ENCODE measurements at places on chromosomes 4 and X.

DNA sequence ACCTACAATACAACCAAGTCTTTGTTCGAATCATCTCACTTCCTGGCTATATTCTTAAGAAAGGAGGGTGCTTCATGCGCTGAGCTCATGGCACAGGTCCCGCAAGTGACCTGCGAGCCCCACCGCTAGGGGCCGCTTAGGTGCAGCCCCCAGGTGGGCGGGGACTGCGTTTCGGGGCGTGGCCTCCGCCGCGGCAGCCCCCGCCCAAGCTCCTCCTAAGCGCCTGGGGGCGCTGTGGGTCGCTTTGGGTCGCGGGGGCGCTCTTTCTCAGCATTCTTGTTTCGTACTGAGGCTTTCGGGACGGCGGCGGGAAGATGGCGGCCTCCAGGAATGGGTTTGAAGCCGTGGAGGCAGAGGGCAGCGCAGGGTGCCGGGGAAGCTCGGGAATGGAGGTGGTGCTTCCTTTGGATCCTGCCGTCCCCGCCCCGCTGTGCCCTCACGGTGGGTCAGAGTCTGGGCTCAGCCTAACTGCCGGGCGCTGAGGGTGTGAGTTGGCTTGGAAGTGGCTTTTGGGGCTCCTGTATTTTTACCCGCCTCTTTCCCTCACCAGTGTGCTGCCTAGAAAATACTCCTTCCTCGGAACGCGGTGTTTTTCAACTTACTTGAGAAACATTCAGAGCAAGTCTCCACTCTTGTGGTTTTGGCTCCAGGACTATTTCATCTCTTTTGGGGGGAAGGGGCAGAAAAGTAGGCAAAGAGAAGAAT lies at the start of gene ZCCHC4:
ZCCHC4 (plus strand) TSS at position 279 of the 705 bp plus-strand sequence; CDS start at position 315, 36 bp downstream.
- peak; percentile 91 for DNase-seq

DNA sequence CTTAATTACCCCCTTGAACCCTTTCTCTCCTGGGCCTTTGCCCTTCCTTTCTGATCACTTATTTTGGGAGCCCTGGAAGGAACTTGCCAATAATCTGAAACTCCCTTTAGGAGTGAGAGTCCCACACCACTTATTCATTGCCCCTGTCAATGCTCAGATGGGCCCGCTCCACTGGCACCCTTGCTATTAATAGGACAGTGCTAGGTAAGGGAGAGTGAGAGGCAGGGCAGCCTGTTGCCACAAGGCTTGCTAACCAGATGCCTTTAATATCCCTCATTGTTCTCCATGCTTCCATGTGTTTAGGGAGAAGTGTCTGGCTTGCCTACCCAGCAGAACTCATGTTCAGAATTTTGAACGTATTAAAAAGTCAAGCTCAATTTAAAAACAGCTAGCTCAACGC lies 1.7 kb upstream of the NHS start:
- DNase-seq = peak; percentile 15

GRCh38 chrX:41541386-41541785 lies 94.2 kb downstream of the NYX start:
- no peak for DNase-seq

DNA sequence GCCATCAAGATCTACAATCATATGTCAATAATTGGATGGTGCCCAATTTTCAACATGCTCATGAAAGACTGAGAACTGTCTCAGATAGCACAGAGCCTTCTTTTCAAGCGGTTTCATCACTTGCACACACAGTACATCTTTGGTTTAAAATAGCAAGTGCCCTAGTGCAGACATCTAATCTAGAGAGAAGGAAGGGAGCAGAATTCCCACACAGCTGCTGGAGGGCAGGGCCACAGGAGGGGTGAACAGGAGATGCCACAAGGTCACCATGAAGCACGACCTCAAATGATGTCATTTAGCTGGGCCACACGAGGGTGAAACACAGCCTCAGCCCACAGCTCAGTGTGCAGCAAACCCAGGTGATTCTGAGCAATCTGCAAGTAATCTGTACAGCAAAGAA lies 24.3 kb downstream of the LEF1 start:
- DNase-seq = no peak

- no peak for DNase-seq
These were observed 16.9 kb downstream of the CYBB start for GRCh38 chrX:37796805-37797204.

GRCh38 chrX:122565952-122566351 lies 618.1 kb upstream of the GRIA3 start:
- no peak for DNase-seq

DNA sequence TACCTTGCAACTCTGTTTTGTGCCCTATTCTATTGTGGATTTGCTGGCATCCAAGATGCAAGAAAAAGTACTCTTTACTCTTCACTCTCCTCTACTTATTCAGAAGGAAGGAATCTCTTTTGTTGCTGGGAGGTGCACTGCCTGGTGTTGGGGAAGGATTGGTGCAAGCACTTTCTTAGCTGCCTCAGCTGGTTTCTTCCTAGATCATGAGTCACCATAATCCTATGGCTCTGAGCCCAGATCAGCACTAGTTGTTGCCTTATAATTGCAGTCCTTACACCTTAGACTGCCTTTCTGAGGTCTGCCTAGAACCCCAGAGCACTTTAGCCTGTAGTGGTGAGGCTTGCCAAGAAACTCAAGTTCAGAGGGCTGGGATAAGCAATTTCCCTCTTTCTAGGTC lies 37.0 kb upstream of the CT83 start:
- DNase-seq = no peak

DNA sequence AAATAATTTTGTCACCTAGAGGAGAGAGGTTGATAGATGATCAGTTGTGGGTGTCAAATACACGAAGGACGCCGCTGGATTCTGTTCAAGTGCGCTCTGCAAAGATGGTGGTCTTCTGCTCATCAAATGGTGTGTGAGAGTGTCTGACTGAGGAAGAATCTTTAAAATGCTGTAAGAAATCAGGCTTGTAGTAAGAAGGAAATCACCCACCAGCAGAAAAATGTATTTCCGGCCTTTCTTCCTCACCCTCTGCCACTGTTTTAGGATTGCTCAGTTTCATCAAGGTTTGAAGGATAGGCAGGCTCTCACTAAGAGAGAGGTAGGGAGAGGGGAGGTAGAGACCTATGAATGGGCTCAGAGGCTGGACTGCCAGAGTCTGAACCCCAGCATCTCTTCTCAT lies 28.7 kb downstream of the RHOH start:
- no peak for DNase-seq

- no peak for DNase-seq
These were observed 17.7 kb downstream of the ARAP2 start for GRCh38 chr4:36226430-36227227.

- DNase-seq = no peak
These were observed 178.6 kb downstream of the DMD start for GRCh38 chrX:33032700-33033099.

DNA sequence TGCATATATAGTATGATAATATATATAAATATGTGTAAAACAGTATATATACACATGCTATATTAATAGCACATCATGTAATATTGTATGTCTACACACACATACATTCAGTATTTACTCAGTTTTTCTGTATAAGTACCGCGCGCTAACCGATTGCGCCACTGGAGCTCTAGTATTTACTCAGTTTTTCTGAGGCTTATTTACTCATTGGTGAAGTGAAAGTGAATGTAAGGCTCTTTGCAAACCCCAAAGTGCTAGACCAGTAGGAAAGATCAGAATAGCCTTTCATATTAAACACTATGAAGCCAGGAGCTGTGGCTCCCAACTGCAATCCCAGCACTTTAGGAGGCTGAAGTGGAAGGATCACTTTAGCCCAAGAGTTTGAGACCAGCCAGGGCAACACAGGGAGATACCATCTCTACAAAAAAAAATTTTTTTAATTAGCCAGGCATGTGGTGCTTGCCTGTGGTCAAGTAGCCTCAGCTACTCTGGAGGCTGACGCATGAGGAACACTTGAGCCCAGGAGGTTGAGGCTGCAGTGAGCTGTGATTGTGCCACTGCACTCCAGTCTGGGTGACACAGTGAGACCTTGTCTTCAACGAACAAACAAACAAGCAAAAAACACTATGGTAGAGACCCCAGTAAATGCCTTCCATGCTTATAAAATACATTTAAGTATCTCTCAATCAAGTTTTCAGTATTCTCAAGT lies 125.8 kb downstream of the KIT start:
- DNase-seq = no peak

- no peak for DNase-seq
These were observed 1080.4 kb upstream of the INTU start for GRCh38 chr4:126552321-126552720.

DNA sequence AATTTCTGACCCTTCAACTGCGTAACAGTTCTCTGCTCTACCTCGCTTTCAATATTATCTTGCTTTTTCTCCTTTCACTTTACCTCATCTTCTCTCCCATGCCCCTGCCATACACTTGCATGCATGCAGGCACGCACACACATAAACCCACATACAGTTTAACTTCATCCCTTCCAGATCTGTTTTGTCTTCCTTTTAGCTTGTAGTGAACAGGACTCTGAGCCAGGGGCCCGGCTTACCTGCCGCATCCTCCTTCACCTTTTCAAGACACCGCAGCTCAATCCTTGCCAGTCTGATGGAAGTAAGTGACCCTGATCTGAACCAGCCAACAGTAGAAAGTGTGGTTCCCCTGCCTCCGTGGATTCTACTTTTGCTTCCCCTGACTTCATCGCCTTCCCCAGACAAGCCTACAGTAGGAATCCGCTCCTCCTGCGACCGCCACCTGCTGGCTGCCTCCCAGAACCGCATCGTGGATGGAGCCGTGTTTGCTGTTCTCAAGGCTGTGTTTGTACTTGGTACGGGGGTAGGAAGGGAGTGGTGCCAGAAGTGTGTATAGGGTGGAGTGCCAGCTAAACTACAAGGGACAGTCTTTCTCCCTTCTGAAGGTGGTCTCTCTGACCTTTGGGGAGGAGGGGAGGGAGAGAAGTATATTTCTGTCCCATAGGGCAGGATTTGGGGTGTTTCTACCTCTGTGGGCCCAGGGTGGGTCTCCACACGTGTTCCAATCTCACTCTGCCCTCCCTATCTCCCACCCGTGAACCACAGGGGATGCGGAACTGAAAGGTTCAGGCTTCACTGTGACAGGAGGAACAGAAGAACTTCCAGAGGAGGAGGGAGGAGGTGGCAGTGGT lies 10.7 kb downstream of the MED12 start:
- DNase-seq = peak; percentile 61

DNA sequence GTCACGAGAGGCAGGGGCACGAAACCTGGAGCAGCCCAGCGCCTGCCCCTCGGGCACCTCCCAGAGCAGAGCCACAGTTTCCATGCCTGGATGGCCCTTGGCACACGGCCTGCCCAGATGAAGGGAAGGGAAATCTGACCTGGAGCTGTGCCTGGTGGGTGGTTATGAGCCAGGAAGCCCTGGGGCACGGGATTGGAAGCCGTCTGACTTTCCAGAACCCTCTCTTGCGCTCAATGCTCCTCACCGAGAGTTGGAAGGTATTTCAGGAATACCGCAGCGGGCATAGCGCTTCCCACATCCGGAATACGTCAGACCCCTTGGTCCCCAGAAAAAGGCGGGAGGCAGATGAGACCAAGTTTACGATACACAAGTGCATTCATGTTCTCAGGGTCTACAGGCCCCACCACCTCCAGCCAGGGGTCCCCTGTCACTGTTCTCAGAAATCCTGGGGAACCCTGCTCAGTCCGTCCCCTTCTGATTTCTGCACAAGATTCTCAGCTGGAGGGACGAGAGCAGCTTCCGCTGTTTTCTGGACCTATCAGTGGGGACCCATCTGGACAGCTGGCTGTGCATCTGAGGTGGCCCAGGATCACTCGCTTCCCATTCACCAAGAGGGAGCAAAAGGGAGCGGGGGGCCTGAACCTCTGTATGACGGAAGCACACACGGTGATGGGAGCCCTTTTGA lies 172.9 kb downstream of the AFAP1 start:
- DNase-seq = no peak

GRCh38 chr4:27490766-27491165 lies 630.1 kb downstream of the STIM2 start:
- no peak for DNase-seq

DNA sequence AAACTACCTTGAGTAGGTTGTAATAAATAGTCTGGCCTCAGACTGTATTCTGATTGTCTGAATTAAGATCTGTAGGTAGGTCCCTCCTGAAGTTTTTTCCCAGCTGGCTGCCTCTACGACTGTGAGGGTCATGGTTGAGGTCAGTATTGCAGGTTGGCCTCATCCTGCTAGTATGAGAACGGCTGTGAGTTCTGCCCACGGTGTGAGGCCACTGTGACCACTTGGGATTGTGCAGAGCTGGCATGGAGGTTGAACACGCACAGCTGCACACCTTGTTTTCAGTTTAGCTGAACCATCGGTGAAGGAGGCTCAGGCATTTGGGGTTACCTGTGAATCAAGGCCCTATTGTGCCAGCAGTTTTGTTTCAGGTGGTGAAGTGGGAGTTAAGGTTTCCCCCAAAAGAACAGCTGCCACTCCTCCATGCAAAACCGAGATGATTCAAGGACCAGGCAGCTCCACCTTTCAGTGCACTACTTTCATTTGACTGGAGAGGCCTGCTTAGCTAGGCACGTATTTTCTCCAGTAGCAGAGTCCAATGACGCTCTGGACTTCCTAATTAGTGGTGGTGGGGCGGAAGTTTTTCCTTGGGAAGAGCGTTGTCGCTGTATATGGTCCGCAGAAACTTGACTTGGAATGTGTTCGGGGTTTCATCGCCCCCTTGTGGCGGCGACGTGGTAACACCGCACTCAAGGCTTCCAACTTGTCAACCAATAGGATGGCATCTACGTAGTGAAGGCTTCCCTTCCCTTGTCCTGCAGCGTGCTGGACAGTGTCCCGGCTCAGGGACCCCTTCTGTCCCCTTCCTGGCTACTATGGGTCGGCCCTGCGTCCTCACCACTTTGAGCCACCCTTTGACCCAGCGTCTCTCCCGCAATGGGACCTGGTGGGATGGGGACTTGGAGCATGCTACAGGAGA lies 13.8 kb downstream of the CMC4 start:
- peak; percentile 15 for DNase-seq

- no peak for DNase-seq
These were observed 46.6 kb upstream of the CLNK start for GRCh38 chr4:10731162-10731561.

GRCh38 chr4:40662962-40663604 lies 33.4 kb upstream of the RBM47 start:
- peak; percentile 96 for DNase-seq

GRCh38 chr4:185734214-185734613 lies 77.8 kb downstream of the SORBS2 start:
- no peak for DNase-seq

GRCh38 chr4:121951521-121952110 lies at the start of gene TRPC3:
Gene TRPC3, minus strand, starts transcription at chr4:121952060. Its CDS starts 380 bp downstream, at chr4:121951680.
- DNase-seq = peak; percentile 77

GRCh38 chr4:74583089-74583700 lies 138.3 kb downstream of the AREG start:
- no peak for DNase-seq

- DNase-seq = peak; percentile 94
These were observed 73.7 kb downstream of the TBL1X start for GRCh38 chrX:9538544-9539045.

GRCh38 chr4:40573593-40574311 lies 55.9 kb downstream of the RBM47 start:
- DNase-seq = no peak

GRCh38 chr4:154946113-154946512 lies 165.0 kb downstream of the RBM46 start:
- DNase-seq = no peak

DNA sequence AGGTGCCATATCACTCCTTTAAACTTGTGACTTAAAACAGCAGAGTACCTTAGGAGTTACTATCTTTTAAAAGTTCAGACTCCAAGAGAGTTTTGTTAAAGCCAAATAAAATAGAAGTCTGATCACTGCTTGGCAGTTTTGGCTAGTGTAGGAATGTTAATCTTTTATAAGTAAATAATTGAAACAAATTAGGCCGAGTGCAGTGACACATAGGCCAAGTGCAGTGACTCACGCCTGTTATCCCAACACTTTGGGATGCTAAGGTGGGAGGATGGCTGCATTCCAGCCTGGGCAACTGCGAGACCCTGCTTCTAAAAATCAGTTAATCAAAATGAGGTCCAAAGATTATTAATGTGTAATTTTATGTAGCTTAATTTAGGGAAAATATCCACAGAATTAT lies 37.2 kb downstream of the WDR44 start:
- no peak for DNase-seq
